ENCODE measurements at places on chromosomes 5 and 9.
A peak's percentile ranks its signal among the peaks of the same experiment; 100 is the strongest.

- DNase-seq = no peak
These were observed 52.5 kb downstream of the SHB start for GRCh38 chr9:38016375-38017135.

GRCh38 chr5:535846-536698, 11.8 kb upstream of the SLC9A3 start:
- DNase-seq = no peak

DNA sequence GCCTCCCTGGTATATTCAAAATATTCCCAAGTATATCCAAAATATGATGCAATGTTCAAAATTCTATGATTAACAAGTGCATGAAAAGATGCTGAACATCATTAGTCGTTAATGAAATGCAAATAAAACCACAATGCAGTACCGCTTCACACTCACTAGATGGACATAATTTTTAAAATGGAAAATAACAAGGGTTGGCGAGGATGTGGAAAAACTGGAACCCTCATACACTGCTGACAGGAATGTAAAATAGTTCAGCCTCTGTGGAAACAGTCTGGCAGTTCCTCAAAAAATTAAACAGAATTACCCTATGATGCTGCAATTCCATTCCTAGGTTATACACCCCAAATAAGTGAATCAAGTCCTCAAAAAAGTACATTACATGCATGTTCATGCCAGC, 36.1 kb upstream of the MYOT start:
- no peak for DNase-seq

GRCh38 chr9:136880651-136881050, 5.7 kb upstream of the TRAF2 start:
- no peak for DNase-seq

DNA sequence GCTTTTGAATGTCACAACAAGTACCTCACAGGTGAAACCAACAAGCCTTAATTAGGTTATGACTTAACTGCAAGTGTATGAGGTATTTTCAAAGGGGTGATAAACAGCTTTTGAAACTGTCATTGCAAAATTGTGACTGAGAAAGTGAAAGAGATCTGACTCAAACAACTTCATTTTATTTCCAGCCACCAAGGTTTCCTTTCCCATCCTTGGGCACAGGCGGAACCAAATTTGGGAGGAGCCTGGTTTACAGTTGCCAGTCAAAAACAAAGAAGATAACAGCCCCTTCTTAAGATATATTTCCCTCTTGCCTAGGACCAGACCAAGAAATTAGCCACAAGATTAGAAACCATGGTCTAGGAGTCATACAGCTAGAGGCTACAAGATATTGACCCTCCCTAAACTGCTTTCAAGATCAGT, 417.1 kb downstream of the CSNK1G3 start:
- DNase-seq = no peak

DNA sequence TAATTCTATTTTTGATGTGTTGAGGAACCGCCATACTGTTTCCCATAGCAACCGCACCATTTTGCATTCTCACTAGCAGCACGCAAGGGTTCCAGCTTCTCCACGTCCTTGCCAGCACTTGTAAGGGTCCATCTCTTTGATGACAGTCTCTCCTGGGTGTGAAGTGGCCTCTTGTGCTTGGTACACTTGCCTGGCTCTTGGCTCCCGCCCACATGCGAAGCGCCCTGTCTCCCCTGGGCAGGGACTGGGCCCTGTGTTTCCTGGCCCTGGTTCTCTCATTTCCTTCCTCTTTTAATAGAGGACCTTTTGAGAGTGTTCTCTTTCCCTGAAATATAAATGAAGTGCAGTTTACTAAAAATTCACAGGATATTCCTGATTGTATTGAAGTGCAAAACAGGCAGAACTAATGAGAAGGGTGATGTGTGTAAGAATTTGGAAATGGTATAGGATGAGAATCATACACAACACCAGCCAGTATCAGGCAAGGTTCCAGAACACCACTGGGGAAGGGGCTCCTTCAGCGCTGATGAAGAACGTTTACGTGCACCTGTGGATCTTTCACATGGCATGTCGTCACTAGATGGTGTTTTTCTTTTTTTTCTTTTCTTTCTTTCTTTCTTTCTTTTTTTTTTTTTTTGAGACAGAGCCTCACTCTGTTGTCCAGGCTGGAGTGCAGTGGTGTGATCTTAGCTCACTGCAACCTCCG, 73.0 kb downstream of the EHMT1 start:
- no peak for DNase-seq

DNA sequence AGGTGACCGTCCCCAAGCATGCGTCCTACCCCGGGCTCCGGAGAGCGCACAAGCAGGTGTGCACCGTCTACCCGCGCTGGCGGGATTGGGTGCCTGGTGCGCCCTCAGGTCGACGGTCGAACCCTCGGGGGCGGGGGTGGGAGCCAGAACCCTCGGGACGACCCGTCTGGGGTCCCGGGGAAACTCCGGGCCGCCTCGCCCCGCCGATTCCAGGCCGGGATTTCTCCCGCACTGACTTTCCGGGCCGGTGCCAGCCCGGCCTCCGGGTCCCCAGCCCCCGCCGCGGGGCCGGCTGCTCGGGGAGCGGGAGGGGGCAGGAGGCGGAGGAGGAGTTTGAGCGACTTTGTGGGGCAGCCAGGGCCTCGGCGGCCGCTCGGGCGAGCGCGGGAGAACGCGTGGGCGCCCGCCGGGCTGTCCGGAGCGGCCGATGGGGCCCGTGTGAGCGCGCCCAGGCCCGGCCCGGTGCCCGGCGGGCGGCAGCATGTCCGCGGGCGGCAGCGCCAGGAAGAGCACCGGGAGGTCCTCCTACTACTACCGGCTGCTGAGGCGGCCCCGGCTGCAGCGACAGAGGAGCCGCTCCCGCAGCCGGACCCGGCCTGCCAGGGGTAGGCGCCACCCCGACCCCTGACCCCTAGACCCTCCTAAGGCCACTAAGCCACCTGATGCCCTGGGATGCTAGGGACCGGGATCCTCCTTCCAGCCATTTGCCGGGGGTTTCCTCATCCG, at the start of gene DAB2IP:
Gene DAB2IP (plus strand): TSS at position 340 of the 726 bp plus-strand sequence. CDS start 142 bp downstream, at position 482.
- DNase-seq = no peak

DNA sequence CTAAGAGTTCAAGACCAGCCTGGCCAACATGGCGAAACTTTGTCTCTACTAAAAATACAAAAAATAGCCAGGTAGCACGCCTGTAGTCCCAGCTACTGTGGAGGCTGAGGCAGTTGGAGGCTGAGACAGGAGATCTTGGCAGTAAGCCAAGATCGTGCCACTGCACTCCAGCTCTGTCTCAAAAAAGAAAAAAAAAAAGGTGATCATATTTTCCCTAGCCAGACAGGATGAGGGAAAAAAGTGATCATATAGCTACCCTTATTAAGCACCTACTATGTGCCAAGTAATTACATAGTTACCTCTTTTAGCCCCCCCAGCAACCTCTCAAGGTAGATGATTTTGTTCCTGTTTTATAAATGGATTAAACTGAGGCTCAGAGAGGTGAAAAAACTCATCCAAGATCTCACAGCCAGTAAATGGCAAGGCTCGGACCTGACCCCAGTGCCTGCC, 18.1 kb upstream of the RPL26L1 start:
- no peak for DNase-seq

GRCh38 chr5:140982083-140982716, 15.9 kb downstream of the PCDHAC2 start:
- DNase-seq = no peak

- no peak for DNase-seq
These were observed 356.3 kb downstream of the MAT2B start for GRCh38 chr5:163861670-163862069.

DNA sequence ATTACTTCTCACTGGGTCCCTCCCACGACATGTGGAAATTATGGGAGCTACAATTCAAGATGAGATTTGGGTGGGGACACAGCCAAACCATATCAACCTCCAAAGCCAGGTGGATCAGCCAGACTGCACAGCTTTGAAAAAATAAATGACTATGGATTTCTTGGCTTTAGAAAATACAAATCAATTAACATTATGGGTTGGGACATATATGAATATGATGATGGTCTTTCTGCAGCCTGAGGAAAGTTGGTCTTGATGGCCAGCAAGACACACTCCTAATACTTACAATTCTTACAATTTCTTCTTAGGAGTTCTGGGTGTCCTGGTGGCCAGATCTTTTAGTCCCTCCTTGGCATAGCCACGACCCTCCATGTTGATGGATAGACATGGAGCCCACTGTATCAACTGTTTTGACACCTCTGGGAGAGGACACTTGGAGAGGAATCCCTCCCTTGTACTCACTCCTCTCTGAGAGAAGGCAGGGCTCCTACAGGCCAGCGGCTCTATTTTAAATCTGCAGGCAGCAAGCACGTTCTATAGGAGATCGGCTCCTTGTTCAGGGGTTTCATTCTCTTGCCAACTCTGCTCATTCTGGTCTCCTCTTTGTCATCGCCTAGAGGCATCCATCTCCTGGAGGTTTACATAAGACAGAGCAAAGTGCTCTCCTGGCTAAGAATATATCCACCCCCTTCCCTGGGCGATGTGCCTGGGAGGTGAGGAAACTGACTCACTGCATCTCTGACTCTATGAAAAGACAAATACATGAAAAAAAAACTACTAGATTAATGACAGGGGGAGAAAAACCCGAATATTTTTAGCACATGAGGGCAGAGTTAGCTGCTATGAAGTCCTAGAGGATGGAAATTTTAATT, 145.9 kb downstream of the CARTPT start:
- DNase-seq = no peak

DNA sequence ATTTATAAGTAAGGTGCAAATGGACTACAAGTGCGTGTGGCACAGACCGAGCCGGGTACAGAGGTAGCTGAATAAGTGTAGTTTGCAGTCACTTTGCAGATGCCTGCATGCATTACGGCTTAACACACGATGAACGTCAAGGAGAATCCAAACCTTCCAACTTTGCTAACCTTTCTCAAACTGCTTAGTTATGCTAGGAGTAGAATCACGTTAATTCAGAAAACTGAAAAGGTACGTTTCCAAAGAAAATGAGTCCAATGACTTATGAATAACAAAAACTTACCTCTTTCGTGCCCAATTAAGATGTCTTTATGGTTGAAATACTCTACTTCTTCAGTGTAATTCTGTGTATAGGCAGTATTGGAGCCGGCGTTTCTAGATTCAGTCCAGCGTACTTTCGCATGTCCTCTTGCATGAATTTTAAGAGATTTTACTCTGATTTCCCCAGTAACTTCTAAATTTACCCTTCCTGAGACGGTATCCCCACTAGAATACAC, 539 bp downstream of the ARRDC3 start:
- DNase-seq = no peak

DNA sequence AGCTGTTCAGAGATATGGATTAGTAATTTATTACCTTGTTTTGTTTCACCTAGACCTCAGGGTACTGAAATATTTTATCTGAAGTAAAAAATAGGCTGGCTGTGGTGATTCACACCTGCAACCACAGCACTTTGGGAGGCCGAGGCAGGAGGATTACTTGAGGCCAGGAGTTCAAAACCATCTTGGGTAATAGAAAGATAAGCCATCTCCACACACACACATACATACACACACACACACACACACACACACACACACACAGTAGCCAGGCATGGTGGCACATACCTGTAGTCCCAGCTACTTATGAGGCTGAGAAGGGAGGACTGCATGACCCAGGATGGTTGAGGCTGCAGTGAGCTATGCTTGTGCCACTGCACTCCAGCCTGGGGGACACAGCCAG, 3.7 kb downstream of the ANXA2R start:
- no peak for DNase-seq

DNA sequence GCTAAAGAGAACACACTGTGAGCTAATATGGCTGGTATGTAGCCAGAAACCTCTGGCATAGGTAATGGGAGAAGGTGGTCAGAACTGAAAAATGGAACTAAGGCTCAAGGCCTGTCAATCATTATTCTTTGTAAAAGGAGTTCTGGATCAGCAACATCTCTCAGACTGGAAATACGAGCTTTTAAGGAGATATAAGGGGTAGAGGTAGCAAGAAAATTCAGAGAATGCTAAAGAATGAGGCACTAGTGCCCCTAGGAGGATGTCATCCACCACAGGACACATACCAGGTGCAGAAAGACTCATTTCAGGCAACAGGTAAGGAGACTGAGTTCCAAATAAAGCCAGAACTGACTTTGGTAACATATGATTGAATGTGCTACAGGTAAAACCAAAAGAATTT, 18.9 kb upstream of the MOCS2 start:
- DNase-seq = no peak

DNA sequence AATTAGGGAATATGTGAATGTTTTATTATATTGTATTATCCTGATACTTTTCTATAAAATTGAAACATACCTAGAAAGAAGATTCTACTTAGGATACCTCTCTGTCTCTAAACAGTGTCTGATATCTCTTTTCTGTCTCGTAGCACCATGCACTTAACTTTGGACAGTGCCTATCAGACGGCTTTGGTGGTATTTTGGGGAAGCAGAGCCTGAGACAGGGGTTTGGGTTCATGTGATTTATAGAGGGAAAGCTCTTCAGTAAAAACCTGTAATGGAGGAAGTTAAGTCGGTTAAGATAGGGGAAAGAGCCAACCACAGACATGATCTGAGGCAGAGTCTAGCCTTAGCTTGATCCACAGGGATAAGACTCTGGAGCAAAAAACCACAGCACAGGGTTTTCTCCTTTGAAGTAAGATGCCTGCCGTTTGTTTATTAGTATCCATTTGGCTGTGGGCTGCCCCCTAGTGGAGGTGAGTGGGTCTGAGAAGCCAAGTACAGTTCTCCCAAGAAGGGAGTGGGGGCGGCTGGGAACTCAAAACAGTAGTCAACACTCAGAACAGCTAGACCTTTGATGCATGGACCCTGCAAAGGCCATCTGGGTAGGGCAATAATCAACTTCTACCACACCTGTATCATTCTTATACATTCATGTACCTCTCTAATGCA, 141.2 kb upstream of the ASTN2 start:
- DNase-seq = peak; percentile 19

- no peak for DNase-seq
These were observed 432.5 kb downstream of the GADD45G start for GRCh38 chr9:90037146-90037797.

GRCh38 chr9:69759021-69759420, 790 bp downstream of the PTAR1 start:
- DNase-seq = no peak

DNA sequence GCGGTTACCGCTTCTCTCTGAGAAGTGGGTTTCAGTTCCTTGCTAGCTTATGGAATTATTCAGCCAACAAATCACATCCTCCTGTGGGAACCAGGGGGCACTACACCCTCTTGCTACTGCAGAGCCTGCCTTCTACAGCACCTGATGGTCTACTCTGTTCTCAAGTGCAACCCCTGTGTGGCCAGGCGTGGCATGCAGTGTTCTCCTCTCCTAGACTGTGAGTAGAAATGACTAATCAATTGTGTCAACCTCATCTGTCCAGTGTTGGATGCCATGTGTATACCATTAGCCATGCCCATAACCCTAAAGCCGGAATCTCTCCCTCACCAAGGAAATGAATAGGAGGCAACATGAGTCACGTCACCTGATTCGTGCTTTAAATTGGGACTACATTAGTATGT, 117.2 kb upstream of the LIFR start:
- DNase-seq = no peak
